ENCODE measurements at places on chromosomes 4 and X. TPM values are rescaled to one million over a fixed set of nuclear protein-coding genes. Genes with fewer than 3 reads are reported as not detected.

Gene SHOX
- total RNA-seq = not detected

Gene PQBP1
- 56.0 TPM for total RNA-seq

Gene SLITRK2
- 0.15 TPM for total RNA-seq

DNA sequence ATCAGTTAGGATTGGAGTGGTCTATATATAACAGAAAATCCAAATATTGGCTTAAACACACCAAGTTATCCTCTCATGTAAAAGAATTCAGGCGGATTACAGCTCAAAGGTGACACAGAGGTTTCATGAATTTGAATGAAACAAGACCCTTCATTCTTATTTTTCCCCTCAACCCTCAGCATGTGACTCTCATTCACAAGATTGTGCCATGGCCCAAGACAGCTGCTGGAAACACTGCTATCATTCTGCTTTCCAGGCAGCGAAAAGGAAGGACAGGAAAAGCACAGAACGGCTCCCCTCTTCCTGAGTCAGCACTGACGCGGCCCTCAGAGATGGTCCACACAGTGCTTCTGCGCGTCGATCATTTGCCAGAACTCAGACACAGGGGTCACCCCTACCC lies 891.0 kb upstream of the FRG1 start:
- H3K4me3 ChIP-seq = no peak overlapping the region
- no peak for DNase-seq
- no peaks in the 10 kb centered on the region for H3K27me3 ChIP-seq
- H3K4me1 ChIP-seq = no peaks in the 10 kb centered on the region

- no peaks in the 10 kb centered on the region for H3K27me3 ChIP-seq
- H3K27ac ChIP-seq = no peak overlapping the region
- H3K4me3 ChIP-seq = no peak overlapping the region
Measured at GRCh38 chrX:31543634-31544033, 471.8 kb upstream of the FTHL17 start.

GRCh38 chrX:136094962-136095361 lies 52.4 kb upstream of the FHL1 start:
- no peaks in the 10 kb centered on the region for H3K4me1 ChIP-seq
- H3K27me3 ChIP-seq = no peaks in the 10 kb centered on the region
- H3K4me3 ChIP-seq = no peak overlapping the region
- no peak overlapping the region for H3K27ac ChIP-seq

DNA sequence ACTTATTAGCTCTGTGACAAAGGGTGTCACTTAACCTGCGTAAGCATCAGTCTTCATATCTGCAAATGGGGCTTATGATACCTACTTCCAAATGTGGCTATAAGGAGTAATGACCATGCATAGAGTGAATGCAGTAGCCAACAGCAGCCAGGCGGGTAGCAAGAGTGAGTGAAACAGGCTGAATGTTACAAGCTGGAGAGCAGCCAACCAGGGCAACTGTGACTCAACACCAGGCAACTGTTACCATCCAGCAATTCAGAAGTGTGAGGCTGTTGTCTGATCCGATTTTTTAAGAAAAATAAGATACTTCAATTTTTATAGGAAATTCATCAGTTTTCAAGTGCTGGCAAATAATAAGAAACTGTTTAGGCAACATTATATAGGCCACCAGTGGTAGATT lies 270.2 kb upstream of the TAPT1 start:
- no peaks in the 10 kb centered on the region for H3K36me3 ChIP-seq
- H3K4me1 ChIP-seq = no peaks in the 10 kb centered on the region
- no peak overlapping the region for H3K4me3 ChIP-seq
- H3K27me3 ChIP-seq = no peaks in the 10 kb centered on the region

DNA sequence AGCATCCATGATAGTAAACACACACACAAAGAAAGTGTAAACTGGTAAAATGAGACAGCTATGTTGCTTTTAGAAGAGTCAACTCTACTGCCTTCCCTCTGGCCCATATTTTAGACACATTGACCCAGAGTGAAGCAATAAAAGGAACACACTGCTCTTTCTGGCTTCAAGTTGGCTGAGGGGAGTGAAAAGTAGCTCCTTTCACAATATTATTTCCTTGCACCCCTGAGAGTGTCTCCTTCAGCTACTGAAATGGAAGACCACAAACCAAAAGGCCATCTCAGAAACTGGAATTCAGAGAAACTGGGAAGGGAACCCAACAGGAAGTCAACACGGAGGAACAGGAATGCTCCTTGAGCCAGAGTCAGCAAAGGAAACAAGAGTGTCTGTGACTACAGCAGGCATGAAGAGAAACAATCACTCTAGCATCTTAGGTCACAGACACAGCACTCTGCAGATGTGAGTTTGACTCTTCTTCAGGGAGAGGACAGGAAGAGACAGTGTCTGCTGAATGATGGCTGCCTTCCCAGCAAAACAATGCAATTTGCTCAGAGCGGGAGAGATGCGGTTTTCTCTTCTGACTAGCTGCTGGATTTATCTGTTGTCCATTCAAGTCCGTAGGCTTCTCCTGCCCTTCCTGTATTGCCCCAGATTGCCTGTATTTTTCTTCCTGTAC lies 106.7 kb downstream of the SPATA18 start:
- DNase-seq = no peak
- no peak overlapping the region for H3K4me3 ChIP-seq
- H3K27ac ChIP-seq = peak overlapping the region; percentile 58
- no peaks in the 10 kb centered on the region for H3K36me3 ChIP-seq
- H3K4me1 ChIP-seq = no peaks in the 10 kb centered on the region
- H3K27me3 ChIP-seq = no peaks in the 10 kb centered on the region

GRCh38 chr4:145723336-145723735 lies 43.4 kb downstream of the C4orf51 start:
- DNase-seq = no peak
- no peak overlapping the region for H3K4me3 ChIP-seq
- H3K4me1 ChIP-seq = no peaks in the 10 kb centered on the region
- no peak overlapping the region for H3K27ac ChIP-seq

GRCh38 chr4:157204634-157205244 lies 15.8 kb upstream of the GRIA2 start:
- H3K36me3 ChIP-seq = no peaks in the 10 kb centered on the region
- H3K4me3 ChIP-seq = no peak overlapping the region
- DNase-seq = no peak

DNA sequence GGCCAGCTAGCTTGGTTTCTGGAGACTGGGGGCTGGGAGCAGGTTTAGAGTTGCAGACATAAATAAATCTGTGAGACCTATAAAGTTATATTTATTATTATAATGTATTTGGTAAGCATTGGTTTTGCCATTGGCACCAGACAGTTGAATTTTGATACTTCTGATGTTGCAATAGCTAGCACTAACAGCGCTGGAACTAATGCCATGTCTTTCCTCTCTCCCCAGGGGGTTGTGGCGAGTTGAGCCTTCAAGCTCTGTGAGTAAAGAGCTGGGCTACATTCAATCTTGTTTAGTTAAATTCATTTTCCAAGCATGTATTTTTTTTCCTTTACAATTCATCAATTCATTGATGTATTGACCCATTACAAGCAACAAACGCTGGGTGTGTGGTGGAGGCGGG lies 358.7 kb upstream of the NR3C2 start:
- H3K4me1 ChIP-seq = no peaks in the 10 kb centered on the region
- H3K27me3 ChIP-seq = no peaks in the 10 kb centered on the region
- no peaks in the 10 kb centered on the region for H3K36me3 ChIP-seq
- peak overlapping the region; percentile 65 for H3K27ac ChIP-seq

GRCh38 chr4:1176398-1177273 lies 4.3 kb upstream of the SPON2 start:
- peaks cover 7% of the 10 kb centered on the region for H3K4me1 ChIP-seq
- H3K4me3 ChIP-seq = no peak overlapping the region
- H3K27ac ChIP-seq = peak overlapping the region; percentile 42
- peaks cover 9% of the 10 kb centered on the region for H3K27me3 ChIP-seq

DNA sequence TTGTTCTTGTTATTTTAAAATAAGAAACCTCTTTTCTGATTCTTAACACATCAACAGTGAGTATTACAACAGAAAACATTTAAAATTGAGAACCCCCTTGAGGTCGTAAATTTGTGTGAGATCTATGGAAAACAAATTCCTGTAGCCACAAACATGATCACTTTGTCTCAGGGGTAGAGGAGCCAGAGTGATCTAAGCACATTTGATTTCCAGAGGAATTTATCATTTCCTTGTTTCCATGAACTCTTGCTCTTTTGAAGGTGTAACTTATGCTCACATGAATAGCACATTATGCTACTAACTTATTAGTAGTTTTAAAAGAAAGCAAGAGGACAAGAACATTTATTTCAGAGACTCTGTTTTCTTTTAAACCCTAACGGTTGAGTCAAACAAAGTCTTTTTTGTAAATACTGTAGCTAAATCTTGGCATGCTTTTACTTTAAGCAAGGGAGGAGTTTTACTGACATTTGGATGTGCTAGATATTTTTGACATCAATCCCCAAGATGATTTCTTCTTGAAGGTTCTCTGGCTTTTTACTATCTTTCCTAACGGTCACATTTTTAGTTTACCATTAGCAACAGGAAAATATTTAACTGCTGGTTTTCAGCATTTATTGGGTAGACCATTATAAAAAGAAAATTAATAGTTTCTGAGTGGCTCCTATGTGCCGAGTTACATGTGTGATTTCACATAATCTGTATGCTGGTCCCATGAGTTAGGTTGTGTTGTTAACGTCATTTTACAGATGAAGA lies 27.9 kb upstream of the ZCCHC12 start:
- H3K4me3 ChIP-seq = no peak overlapping the region
- no peaks in the 10 kb centered on the region for H3K4me1 ChIP-seq
- H3K27ac ChIP-seq = no peak overlapping the region
- peaks cover 10% of the 10 kb centered on the region for H3K27me3 ChIP-seq
- no peak for DNase-seq
- H3K36me3 ChIP-seq = no peaks in the 10 kb centered on the region

GRCh38 chr4:151429957-151430570 lies 21.1 kb downstream of the FHIP1A start:
- H3K27me3 ChIP-seq = no peaks in the 10 kb centered on the region
- no peaks in the 10 kb centered on the region for H3K4me1 ChIP-seq
- H3K4me3 ChIP-seq = no peak overlapping the region
- no peak for DNase-seq
- H3K27ac ChIP-seq = no peak overlapping the region
- no peaks in the 10 kb centered on the region for H3K36me3 ChIP-seq

GRCh38 chr4:72951628-72952027 lies 117.9 kb downstream of the COX18 start:
- H3K27ac ChIP-seq = no peak overlapping the region
- H3K27me3 ChIP-seq = no peaks in the 10 kb centered on the region
- H3K4me3 ChIP-seq = no peak overlapping the region

- no peaks in the 10 kb centered on the region for H3K36me3 ChIP-seq
- no peak for DNase-seq
- H3K4me1 ChIP-seq = no peaks in the 10 kb centered on the region
- no peak overlapping the region for H3K27ac ChIP-seq
- H3K4me3 ChIP-seq = no peak overlapping the region
Measured at GRCh38 chr4:150039274-150040127, 38.7 kb upstream of the DCLK2 start.

Measured in breast epithelium (tissue), 4 donors.